ENCODE measurements at places on chromosomes 2 and 18. TPM values are rescaled to one million over a fixed set of nuclear protein-coding genes. Genes with fewer than 3 reads are reported as not detected.

Gene ARHGEF4
- total RNA-seq = 1.8 TPM

Gene KCNF1
- total RNA-seq = 0.51 TPM

Gene ABCA12
- not detected for total RNA-seq

Gene SLC14A1
- 5.2 TPM for total RNA-seq

Gene GPR39
- total RNA-seq = not detected

Gene UBXN2A
- 25.7 TPM for total RNA-seq

Gene ZAP70
- total RNA-seq = 1.2 TPM

Gene EDAR
- total RNA-seq = not detected

Gene ZNF638
- total RNA-seq = 76.2 TPM

Gene C2orf15
- 0.43 TPM for total RNA-seq

Gene AQP12A
- not detected for total RNA-seq

DNA sequence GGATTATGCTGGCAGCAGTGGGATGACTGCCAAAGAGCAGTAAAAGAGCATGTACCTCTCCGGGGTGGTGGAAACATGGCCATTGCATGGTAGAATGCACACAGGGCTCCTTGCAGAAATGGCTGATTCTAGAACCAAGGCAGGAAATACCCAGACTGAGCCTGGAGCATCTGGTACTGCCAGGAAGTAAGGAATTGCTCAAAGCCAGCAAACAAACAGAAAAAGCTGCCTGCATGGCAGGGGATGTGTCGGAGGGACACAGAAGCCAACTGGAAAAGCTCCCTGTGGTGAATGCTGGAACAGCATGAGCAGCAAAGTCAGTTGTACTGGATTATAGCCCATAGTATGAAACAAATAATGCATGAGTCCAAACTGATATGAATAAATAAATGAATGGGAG, 78.0 kb upstream of the NFATC1 start:
- DNase-seq = no peak

DNA sequence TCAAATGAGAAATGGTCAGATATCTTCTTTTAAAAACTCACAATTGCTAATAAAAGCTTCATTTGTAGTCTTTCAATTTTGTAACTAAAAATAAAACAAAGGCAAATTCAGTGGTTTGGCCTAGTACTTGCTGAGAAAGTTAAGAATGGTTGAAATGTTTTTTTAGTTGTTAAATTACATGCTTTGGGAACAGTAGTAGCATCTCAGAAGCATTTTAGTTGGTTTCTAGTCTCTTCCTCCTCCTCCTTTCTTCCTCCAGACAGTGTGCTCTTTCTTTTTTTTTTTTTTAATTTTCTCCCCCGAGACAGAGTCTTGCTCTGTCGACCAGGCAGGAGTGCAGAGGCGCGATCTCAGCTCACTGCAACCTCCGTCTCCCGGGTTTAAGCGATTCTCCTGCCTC, 9.8 kb downstream of the TRAK2 start:
- DNase-seq = no peak

GRCh38 chr18:12884406-12885323, 628 bp upstream of the PTPN2 start:
- DNase-seq = no peak

GRCh38 chr2:120421126-120421829, 75.3 kb downstream of the INHBB start:
- DNase-seq = no peak

- DNase-seq = no peak
These were observed 127.5 kb upstream of the SLC1A4 start for GRCh38 chr2:64861452-64862397.

GRCh38 chr2:7646661-7647060, 729.4 kb downstream of the RNF144A start:
- no peak for DNase-seq

DNA sequence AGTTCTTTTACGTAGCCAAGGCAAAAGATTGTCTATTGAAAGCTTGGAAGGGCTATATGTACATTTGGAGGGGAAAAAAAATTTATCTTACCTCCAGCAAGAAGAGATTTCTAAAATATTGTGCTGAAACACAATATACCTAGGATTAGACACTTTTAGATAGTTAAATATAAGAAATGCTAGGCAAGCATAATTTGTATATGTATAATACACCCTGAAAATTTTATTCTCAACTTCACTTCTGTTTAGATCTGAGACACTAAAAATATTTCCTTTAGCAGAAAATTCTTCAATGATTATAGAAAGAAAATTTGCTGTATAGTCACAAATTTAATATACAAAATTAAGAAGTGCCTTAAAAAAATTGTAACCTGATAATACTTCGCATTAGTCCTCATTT, 42.6 kb downstream of the ITGAV start:
- no peak for DNase-seq

DNA sequence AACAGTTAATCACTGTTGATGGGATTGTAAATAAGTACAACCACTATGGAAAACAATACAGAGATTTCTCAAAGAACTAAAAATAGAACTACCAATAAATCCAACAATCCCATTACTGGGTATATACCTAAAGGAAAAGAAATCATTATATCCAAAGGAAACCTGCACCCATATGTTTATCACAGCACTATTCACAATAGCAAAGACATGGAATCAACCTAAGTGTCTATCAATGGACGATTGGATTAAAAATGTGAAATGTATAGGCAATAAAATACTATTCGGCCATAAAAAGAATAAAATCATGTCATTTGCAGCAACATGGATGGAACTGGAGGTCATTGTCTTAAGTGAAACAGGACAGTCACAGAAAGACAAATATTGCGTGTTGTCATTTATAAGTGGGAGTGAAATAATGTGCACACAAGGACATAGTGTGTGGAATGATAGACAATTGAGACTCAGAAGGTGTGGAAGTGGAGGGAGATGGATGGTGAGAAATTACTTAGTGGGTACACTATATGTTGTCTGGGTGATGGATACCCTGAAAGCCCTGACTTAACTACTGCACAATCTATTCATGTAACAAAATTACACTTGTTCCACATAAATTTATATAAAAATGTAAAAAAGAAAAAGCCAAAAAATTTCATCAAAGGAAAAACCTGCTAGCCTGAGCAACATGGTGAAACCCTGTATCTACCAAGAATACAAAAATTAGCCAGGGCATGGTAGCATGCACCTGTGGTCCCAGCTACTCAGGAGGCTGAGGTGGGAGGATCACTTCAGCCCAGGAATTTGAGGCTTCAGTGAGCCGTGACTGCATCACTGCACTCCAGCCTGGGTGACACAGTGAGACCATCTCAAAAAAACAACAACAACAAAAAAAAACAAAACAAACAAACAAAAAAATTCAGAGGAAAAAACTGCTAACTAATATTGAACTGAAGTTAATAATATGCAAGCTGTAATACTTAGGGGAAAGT, 12.6 kb downstream of the APOB start:
- DNase-seq = no peak

DNA sequence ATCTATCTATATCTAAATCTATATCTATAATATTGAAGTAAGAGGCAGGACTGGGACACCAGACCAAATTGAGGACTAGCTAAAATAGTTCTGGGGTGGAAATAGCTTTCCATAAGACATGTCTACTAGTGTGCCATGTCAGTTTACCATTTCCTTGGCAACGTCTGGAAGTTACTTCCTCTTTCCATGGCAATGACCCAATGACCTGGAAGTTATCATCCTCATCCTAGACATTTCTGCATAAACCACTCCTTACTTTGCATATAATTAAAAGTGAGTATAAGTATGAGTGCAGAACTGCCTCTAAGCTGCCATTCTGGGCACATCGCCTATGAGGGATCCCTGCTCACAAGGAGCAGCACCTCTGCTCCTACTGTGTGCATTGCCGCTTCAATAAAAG, 734.0 kb upstream of the GCFC2 start:
- DNase-seq = no peak

DNA sequence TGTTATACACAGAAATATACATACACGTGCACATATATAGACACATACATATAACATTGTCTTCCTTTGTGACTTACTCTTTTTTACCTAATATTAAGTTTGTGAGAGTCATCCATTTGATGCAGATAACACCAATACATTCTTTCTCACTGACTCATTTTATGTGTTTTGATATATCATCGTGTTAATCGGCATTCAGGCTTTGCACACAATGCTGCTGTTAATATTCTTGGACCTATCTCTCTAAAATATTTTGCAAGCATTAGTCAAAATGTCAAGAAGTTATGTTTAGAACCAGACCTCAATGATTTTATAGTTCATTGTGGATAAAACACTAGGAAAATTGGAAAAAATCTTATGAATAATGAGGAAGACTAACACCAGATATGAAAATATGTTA, 441.1 kb downstream of the LRATD1 start:
- DNase-seq = no peak

DNA sequence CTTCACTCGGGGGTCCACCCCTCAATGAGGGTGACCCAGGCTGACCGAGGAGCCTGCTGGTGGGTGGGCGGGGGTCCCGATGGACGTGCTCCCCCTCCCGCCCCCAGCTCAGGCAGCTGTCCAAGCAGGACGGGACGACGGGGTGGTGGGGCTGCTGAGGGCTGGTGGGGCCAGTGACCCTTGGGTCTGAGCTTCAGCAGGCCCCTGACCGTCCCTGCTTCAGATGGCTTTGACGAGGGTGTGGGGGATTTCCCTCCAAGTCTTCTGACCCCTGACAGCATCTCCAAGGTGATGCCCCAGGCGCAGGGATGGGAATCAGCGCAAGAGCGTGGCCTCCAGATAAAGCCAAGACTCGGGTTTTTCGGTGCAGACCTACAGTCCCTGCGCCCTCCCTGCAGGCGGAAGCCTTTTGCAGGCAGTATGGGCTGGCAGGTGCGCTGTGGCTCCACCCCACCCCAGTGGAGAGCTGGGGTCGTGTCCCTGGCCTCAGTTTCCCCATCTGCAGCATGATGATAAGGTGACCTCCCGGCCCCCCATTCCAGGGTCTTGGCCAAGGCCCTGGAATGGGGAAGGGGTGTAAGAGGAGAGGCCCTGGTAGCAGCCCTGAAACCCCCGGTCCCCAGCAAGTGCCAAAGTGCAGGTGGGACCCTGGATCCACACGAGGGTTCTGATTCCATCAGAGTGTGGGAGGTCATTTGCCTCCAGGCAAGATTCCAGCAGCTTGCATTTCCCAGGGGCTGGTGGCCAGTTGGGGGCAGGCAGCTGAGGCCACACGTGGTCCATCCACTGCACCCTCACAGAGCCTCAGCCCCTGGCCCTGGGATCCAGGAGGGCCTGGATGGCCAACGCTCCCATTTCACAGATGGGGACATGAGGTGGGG, 8.7 kb downstream of the CROCC2 start:
- peak; percentile 25 for DNase-seq

- peak; percentile 61 for DNase-seq
These were observed 75.4 kb upstream of the MAP4K3 start for GRCh38 chr2:39512434-39512935.

- DNase-seq = no peak
These were observed 650.5 kb upstream of the KLHL29 start for GRCh38 chr2:22734373-22735045.

GRCh38 chr2:10431797-10432196, 16.3 kb downstream of the ODC1 start:
- DNase-seq = no peak

- no peak for DNase-seq
These were observed 76.9 kb downstream of the PTPN4 start for GRCh38 chr2:119836455-119837142.

DNA sequence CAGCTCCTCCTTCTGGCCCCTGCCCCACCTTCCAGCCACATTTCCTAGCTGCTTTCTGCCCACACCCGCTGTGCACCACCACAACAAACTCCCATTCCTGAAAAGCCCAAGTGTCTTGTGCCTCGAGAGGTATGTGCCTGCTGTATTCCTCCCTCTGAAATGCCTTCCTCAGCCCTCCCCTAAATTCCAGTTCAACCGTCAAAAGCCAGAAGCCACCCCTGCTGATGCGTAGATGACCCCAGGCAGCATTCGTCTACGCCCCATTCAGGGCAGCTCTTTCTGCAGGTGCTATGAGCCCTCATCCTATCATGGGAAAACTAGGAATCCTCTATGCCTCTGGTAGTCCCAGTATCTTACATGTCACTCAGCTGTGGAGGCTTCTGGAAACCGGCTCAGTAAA, 71.7 kb downstream of the DNMT3A start:
- no peak for DNase-seq

DNA sequence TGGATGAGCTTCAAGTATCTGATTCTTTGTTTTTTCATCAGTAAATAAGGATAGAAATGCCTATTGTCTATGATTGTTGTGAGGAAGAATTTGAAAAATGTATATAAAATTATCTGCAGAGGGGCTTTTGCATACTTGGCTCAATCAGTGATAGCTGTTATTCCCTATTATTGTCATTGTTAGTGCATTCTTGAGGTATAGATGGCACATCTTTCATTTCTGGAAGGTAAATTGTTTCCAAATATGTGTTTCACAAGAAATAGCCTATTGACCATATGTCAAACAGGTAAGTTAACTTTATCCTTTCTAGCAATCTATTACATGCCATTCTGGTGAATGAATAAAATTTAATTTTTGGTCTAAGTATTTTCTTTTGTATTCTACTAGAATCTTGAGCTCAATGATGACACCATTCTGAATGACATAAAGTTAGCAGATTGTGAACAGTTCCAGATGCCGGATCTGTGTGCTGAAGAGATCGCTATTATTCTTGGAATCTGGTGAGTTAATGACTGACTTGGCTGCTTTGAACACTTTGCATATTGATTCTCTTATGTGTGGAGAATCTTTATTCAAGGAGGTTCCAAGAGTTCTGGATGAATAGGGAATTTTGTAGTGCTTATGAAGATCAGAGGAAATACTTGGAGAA, 44.2 kb downstream of the TTC27 start:
- no peak for DNase-seq

DNA sequence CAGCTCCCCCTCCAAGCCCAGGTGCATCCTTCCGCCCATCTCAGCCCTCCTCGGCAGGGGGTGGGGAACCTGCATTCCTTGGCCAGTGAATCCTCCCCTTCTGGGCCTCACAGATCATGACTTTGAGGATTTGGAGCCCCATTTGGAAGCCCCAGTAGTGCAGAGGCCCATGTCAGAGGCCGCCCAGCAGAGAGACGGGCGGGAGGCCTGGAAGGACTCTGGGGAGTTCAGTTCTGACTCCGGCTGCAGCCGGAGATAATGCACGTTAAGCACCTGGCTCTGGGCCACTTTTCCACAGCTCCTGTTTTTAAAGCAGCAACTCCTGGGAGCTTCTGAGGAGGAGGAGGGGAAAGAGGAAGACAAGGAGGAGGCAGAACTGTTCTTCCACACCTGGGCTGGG, 14.9 kb downstream of the ATOH8 start:
- DNase-seq = peak; percentile 94

DNA sequence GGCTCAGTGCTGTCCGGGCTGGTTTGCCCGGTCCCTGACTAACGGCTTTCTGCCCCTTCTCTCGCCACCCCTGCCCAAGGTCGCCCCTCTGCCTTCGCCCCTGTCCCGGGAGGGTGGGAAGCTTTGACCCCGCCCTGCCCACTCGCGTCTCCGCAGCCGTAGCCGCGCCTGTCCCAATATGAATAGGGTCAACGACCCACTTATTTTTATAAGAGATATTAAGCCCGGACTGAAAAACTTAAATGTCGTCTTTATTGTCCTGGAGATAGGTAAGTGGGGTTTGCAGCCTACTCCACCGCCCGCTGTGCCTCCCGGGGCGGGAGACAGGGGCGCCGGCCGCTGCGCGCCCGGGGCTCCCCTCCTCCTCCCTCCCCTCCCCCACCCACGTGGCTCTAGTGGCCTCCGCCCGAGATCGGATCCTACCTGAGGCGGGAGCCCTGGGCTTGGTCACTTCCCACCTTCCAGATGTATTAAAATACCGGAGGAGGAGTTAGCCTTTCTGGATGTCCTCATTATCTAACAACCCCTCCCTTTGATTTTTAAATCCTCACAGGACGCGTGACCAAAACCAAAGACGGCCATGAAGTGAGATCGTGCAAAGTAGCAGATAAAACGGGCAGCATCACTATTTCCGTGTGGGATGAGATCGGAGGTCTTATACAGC, 633 bp downstream of the NABP1 start:
- peak; percentile 84 for DNase-seq

GRCh38 chr2:231000211-231000904, 4.4 kb downstream of the SPATA3 start:
- DNase-seq = no peak
